Left hindlimb (tissue), 1 donor: ENCODE measurements at places on chromosomes 6 and 20.

DNA sequence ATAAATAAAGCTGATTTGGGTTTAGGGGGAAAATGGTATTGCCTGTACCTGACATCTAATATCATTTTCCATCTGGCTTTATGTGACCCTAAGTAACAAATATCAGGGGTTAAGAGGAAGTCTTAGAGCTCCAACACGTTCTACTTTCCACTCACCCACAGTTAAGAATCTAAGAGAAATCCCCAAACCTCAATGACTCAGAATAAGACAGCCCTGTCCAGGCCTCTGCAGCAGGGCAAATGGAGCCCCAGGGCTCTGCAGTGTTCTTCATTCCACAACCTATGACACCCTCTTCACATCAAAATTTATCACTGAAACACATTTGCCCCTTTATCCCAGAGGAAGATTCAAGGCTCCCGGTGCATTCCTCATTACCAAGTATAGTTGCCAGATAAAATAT, 20.3 kb upstream of the TENT5A start:
- no peak for DNase-seq

DNA sequence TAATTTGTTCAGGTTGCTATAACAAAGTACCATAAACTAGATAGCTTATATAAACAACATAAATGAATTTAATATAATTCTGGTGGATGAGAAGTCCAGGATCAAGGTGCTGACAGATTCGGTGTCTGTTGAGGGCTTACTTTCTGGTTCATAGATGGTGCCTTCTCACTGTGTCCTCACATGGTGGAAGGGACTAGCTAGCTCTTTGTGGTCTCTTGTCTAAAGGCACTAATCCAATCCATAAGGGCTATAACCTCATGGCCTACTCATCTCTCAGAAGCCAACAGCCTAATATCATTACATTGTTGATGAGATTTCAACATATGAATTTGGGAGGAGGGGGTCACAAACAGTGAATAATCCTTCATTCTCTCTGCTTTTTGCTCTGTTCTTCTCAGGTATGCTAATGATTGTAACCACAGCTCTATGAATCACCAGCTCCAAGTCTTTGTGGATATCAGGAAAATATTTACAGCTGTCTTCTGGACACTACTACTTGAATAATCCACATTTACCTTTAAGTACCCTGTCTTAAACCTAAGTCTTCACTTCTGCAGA, 122.3 kb downstream of the NKAIN2 start:
- DNase-seq: no peak

DNA sequence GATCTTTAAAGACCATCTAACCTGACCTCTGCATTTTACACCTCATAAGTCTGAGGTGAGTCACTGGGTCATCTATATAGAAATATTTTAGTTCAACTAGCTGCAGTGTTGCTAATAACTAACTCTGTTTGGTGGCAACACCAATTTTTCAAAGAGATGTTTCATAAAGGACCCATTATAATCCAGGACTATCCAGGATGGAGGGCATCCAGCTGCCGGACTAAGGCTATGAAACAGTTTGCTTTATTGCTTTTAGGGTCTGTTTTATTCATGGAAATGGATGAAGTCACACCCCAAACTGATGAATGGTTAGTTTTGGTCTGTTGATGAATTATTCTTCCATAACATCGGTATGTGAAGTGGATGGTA, 204.2 kb upstream of the GMDS start:
- DNase-seq: no peak

GRCh38 chr6:30721198-30722024, 1.3 kb downstream of the TUBB start:
- peak; percentile 92 for DNase-seq

- DNase-seq: no peak
Observed at GRCh38 chr20:54284928-54285704, 77.2 kb downstream of the PFDN4 start.

DNA sequence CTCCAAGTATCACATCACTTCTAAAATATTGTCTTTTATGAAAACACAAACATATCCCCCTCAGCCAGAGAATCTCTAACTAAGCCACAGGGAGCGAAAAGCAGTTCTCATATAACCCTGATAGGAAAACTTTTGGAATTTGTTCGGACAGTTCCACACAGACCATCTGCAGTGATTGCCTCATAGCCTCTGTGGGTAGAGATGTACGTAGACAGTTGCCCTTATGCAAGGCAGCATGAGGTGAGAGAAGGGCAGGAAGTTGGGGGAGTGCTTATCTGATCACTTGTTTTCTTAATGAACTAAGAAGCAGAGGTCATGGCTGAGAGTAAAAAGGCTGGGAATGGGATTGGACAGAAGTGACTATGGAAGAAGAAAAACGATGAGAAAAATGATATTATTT, 39.6 kb downstream of the SLC23A2 start:
- no peak for DNase-seq

DNA sequence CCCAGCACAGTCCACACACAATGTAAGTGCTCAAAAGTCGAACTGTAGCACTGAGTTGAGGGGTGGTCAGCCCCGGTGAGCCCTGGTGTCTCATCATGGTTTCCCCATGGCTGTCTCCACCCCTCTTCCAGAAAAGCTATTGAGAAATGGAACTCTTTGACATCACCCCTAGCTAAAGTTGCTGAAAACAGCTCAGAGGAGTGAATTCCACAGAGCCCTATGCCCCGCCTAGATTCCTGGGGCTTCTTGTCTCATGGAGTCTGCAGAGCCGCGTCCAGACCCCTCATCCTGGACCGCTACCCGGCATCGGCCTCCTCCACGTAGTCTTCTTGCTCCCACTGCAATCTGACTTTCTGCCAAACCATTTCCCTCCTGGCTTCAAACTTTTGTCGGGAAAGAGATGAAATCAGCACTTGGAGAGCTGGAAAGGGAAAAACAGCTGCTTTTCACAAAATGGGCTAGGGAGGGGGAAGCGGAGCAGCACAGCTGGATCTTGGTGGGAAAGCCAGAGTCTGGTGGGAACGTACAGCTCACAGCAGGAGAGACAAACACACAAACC, 132.2 kb downstream of the SNX5 start:
- peak; percentile 94 for DNase-seq

GRCh38 chr20:64143018-64143801, 21.0 kb upstream of the MYT1 start:
- DNase-seq: no peak

- no peak for DNase-seq
Observed at GRCh38 chr6:104855507-104855906, 4.2 kb downstream of the HACE1 start.

DNA sequence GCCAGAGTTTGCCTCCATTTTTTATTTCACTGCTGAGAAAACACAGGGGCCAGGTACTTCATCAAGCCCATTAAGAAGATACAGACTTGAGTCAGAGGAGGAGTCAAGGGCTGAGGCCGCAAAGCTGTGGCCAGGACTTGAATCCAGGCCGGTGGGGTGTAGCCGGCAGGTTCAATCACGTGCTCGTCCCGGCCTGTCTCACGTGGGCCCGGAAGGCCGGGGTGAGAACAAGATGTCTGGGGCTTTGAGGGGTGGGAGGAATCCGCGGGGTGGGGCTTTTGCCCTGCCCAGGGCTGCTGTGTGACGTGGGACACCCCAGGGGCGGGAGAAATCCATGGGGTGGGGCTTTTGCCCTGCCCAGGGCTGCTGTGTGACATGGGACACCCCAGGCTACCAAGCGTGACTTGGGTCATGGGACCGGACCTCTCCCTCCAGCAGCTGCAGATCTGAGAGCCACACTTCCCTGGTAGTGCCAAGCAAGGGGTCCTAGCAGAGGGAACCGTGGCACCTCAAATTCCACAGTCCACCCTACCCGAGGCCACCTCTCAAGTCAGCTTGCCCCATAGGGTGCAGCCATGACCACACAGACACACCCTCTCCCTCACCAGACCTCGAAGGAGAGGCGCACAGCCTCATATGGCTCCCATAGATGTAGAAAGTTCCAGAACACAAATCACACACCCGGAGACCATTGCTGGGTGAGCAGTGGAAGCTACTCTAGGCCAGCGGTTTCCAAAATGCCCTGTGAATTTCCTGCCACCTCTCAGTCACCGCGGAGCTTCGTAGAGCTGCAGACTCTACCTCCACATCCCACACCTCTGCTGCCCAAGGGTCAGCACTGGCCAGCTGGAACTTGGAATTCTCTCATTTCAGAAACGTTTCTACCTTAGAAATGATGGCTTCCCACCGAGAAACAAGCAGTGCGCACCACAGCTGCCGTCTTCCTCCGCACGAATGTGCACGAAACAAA, 156.1 kb downstream of the DLL1 start:
- peak; percentile 26 for DNase-seq

DNA sequence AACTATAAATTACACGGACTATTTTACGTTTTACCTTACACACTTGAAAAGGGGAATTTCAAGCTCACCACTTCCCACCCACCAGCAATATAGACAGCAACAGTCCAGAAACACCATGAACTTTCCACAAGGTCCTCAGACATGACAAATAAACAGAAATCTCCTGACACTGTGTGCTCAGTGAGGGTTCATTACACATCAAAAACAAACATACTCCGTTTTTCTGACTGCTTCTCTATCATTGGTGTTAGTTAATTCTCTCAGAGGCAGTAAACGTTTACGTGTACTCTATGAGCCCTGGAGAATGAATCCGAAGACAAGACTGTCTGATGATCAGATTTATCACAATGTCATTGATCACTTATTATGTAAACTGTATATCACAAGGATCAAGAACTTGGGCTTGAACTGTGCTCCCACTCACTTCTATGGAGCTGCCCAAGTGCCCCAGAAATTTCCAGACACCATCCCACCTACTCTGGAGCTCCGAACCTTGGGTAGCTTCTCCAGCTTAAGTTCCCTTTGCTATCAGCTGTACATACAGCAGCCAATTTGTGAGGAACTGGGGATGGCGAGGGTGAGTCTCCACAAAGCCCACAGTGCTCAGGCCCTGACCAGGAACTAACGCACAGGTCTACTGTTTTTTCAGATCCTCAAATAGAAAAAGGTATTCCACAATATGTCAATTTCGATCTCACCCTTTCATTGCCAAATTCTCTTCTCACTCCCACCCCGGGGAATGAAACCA, 86.0 kb downstream of the ALDH8A1 start:
- no peak for DNase-seq

DNA sequence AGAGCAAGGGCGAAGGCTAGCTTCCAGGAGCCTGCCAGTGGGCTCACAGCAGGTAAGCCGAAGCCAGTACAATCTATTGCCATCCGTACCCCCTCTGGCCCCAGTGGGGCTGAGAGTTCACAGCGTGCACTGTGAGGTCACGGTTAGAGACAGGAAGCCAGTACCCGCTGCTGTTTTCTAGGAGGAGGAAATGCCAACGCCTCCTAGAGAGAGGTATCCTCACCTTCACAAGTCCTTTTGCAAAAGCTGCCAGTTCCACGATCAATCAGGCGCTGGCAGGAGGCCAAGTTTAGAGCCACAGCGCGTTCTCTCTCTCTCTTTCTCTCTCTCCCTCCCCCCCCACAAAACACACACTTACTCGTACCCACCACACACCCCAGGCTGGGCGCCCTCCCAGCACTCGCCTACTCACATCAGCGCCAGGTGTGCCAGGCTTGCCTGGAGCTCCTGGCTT, 22.5 kb downstream of the COL9A1 start:
- peak; percentile 51 for DNase-seq

DNA sequence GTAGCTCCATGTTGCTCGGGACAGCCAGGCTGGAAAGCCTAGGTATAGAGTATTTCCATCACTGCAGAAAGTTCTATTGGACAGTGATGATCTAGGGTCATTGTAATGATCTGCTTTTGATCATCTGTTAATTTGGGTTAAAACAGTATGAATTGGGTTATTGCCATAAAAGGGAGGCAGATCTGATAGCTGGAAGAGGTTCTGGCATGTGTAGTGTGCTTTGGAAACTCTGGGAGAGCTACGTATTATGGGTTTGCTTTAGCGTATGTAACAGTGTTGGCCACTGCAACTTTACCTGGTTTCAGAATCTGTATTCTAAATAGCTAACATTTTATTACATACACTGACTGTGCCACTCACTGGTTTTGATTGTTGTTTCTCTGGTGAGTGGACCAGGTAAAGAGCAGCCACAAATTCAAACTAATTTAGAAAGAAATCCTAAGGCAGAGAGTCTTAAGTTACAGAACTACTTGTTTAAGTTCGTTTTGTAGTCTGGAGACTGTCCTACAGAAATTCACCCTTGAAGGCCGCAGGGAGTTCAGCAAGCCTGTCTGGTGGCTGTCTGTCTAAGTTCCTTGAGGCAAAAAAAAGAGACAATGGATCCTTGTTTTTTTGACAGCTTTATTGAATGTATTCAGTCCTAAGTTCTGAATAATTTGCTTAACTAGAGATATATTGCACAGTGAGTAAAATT, 300.3 kb downstream of the PRL start:
- no peak for DNase-seq

- no peak for DNase-seq
Observed at GRCh38 chr6:34067814-34068213, 78.1 kb downstream of the GRM4 start.

DNA sequence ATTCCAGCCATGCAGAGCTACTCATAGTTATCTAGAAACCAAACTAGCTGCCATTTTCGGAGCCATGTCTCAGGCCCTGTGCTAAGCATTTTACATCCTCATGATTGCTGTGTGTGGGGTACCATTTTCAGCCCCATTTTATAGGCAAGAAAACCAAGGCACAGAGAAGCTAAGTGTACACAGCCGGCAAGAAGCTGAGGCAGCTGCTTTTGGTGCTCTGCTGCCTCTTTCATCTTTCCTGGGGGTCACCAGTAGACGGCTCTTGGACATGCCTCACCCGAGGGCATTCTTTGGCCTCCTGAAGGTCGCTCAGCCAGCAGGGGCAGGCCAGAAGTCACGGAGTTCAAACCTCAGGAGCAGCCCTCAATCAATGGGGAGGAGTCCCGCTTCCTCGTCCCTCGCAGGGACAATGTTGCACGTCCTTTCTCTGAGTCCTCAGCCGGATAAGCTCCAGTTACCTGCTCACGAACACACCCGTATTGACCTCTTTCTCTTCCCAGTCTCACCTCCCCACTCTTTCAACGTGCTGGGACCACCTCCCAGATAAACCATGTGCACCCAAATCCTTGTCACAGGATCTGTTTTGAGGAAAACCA, 82.6 kb upstream of the BLCAP start:
- DNase-seq: no peak

DNA sequence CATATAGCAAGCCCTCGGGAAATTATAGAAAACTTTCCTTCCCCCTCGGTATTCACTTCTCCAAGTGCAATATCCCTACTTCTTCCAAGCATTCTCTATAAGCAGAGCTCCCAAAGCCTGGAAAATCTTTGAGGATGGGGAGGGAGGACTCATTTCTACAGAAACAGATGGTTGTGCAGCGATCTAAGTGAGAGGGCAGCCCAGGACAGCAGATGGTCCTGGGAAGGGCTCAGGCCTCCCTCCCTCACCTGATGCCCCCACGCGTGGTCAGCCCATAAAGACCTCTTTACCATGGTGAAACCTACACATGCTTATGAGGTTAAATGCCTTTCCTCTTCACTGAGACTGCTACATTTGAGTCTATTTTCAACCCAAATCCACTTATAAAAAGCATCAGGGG, 319.6 kb upstream of the QKI start:
- DNase-seq: no peak

GRCh38 chr6:150313781-150314180, 55.0 kb upstream of the IYD start:
- no peak for DNase-seq

GRCh38 chr6:163588220-163588919, 173.9 kb downstream of the QKI start:
- no peak for DNase-seq

GRCh38 chr6:75422024-75422639, 71.5 kb downstream of the FILIP1 start:
- no peak for DNase-seq

- DNase-seq: peak; percentile 68
Observed at GRCh38 chr6:157873735-157874344, 50.8 kb downstream of the SNX9 start.

GRCh38 chr20:63519668-63520503, 679 bp upstream of the PPDPF start:
- no peak for DNase-seq
